ENCODE measurements at places on chromosomes 1 and 21. TPM values are rescaled to one million over a fixed set of nuclear protein-coding genes. Genes with fewer than 3 reads are reported as not detected.

DNA sequence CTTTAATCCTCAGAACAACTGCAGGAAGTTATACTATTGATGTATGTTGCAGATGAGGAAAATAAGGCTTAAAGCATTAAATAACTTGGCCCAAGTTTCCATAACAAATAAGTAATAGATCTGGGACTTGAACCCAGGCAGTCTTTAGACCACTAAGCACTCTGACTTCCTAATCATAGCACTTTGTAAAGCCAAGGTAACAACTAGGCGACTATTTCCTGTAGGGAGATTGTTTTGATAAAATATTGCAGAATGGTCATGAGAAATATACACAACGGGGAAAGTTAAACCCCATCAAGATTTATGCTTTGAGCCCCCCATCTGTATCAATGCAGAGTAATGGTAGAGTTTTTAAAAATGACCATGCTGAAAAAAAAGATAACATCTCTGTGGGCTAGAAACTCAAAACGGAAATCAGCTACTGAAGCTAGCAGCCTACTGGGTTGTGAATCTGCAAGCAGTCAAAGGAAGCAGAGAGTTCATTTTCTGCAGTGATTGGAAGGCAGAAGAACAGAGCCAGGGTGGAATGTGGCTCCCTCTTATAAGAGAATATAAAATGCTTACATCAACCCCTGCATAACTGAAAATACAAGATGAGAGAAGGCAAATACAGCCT lies 111.2 kb upstream of the OLIG2 start:
- H3K36me3 ChIP-seq, result no peaks in the 10 kb centered on the region
- no peak for DNase-seq
- peaks cover 42% of the 10 kb centered on the region for H3K27me3 ChIP-seq
- no peaks in the 10 kb centered on the region for H3K4me1 ChIP-seq
- H3K4me3 ChIP-seq, result no peak overlapping the region

DNA sequence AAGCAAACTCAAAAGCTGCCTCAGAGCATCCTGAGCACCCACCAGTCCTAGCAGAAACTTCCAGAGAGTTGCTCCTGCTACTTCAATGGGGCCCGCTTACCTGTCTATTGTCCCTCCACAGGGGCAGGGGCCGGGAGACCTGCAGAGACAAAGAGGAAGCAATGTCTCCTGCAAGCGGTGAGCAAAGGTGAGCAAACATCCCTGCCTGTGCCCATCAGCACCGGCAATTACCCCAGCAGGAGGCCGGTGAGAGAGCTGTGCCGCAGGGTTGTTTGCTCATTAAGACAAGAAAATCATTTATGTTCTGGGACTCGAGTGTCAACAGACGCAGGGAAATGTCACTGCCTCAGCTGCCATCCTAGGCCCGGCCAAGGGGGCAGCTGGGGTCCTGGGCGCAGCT lies 53.8 kb upstream of the TARDBP start:
- no peak overlapping the region for H3K4me3 ChIP-seq
- H3K27me3 ChIP-seq, result peaks cover 21% of the 10 kb centered on the region
- no peak for DNase-seq
- no peaks in the 10 kb centered on the region for H3K36me3 ChIP-seq

DNA sequence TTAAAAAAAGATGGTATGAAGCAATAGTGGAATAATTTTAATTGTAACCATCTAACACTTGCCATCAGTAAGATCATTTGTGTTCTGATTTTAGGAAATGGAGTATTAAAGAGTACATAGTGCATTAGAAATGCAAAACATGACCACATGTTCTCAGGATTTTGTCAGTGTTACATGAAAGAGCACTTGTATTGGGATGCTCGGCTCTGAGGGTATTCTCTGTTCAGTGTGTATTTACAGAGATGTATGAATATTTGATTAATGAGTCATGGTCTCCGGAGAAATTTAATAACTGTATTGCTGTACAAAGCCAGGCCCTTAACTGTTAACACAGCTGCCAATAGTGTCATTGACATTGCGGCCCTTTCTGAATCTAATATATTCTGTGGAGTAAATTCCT lies 91.7 kb downstream of the ATG4C start:
- no peaks in the 10 kb centered on the region for H3K4me1 ChIP-seq
- no peak for DNase-seq
- H3K27me3 ChIP-seq, result peaks cover 33% of the 10 kb centered on the region
- H3K27ac ChIP-seq, result no peak overlapping the region

DNA sequence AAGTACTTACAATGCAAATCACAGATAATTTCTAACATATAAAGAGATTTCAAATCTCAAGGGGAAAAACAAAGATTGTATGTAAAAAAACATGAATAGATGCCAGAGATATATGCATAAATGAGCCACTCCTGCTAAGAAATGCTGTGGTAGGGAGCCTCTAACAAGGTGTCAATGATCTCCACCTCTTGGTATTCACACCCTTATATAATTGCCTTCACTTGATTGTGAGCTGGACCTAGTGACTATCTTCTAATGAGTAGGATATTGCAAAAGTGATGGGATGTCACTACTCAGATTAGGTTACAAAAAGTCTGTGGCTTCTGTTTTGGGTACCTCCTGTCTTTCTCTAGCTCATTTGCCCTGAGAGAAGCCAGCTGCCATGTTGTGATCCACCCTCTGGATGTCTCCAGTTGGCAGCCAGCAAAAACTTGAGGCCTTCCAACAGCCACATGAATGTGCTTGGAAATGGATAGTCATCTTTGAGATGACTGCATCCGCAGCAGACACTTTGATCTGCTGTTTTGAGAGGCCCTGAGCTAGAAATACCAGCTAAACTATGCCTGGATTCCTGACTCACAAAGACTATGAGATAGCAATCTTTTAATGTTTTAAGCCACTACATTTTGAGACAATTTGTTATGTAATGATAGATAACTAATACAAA lies 196.1 kb upstream of the FGGY start:
- DNase-seq, result no peak
- H3K27ac ChIP-seq, result peak overlapping the region; percentile 45
- H3K27me3 ChIP-seq, result no peaks in the 10 kb centered on the region

GRCh38 chr1:17307946-17308345 lies at the start of gene PADI4:
Gene PADI4, plus strand, starts transcription at chr1:17308197. Its CDS starts 26 bp downstream, at chr1:17308223.
- no peak within 1 kb of the TSS for H3K27ac ChIP-seq
- H3K27me3 ChIP-seq, result peaks cover 3% of the 10 kb centered on the region
- no peak for DNase-seq
- H3K4me3 ChIP-seq, result no peak within 1 kb of the TSS
- peaks cover 9% of the 10 kb centered on the region for H3K4me1 ChIP-seq

- no peaks in the 10 kb centered on the region for H3K36me3 ChIP-seq
- H3K4me1 ChIP-seq, result no peaks in the 10 kb centered on the region
- no peaks in the 10 kb centered on the region for H3K27me3 ChIP-seq
- H3K27ac ChIP-seq, result no peak overlapping the region
- no peak overlapping the region for H3K4me3 ChIP-seq
Observed at GRCh38 chr21:29271927-29272333, 26.8 kb upstream of the BACH1 start.

- H3K27ac ChIP-seq, result no peak overlapping the region
- H3K4me3 ChIP-seq, result no peak overlapping the region
- no peaks in the 10 kb centered on the region for H3K36me3 ChIP-seq
- DNase-seq, result no peak
- no peaks in the 10 kb centered on the region for H3K27me3 ChIP-seq
- peaks cover 43% of the 10 kb centered on the region for H3K4me1 ChIP-seq
Observed at GRCh38 chr1:206708058-206708457, 23.4 kb downstream of the MAPKAPK2 start.

GRCh38 chr21:28614791-28615190 lies 377.9 kb downstream of the LTN1 start:
- DNase-seq, result no peak
- H3K27ac ChIP-seq, result peak overlapping the region; percentile 58
- H3K4me3 ChIP-seq, result no peak overlapping the region
- H3K4me1 ChIP-seq, result peaks cover 3% of the 10 kb centered on the region

DNA sequence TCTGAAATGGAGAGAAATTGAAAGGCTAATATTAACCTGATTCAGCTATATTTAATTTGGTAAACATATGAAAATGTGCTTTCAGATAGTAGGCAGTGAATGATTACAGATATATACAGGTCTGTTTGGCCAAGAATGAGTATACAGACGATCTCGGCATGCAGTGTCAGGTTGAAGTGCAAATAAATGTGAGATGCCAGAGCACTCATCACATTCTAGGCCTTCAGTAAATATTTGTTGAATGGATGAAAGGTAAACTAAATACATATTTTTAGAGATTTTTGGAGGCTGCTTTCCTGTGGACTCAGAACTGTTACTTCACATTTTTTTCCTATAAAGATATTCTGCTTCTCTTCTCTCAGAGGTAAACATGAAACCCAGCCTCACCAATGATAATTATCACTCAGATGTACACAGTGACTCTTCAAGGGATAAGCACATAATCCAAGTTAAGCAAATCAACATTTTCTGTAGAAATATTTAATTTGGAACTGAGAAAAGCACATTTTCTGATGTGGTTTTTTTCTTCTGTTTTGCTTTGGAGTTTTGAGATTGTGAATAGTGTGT lies 702.9 kb downstream of the BRINP3 start:
- H3K27ac ChIP-seq, result peak overlapping the region; percentile 50
- peaks cover 15% of the 10 kb centered on the region for H3K27me3 ChIP-seq
- no peaks in the 10 kb centered on the region for H3K36me3 ChIP-seq

The DHRS3 gene
- 1,086 TPM for total RNA-seq

The AJAP1 gene
- 2.2 TPM for total RNA-seq

The WDR64 gene
- not detected for total RNA-seq

The SLC9C2 gene
- total RNA-seq, result 0.93 TPM

The INSRR gene
- 0.45 TPM for total RNA-seq

The CYP4A11 gene
- not detected for total RNA-seq

Data from mesothelial cell of epicardium (in vitro differentiated cells).